ENCODE measurements at places on chromosomes 13 and 19. TPM values are rescaled to one million over a fixed set of nuclear protein-coding genes. Genes with fewer than 3 reads are reported as not detected.

DNA sequence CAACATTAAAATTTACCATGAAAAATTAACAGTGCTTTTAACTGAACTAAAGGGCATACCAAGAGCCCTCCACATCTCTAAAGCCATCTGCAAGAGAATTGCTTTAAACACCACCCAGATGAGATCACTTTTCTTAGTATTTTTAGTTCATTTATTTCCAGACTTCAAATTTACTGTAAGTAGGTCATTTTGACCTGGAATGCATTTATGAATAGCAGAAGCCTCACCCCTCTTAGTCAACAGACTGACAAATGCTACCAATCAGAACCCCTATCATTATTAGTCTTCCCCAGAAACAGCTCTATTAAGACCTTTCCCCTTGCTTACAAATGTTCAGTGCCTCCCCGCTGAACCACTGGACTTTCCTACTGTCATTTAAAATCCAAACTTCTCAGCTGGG is 27.3 kb downstream of the RUBCNL start:
- DNase-seq, result no peak

GRCh38 chr13:83681547-83681946 is 200.7 kb downstream of the SLITRK1 start:
- DNase-seq, result no peak

DNA sequence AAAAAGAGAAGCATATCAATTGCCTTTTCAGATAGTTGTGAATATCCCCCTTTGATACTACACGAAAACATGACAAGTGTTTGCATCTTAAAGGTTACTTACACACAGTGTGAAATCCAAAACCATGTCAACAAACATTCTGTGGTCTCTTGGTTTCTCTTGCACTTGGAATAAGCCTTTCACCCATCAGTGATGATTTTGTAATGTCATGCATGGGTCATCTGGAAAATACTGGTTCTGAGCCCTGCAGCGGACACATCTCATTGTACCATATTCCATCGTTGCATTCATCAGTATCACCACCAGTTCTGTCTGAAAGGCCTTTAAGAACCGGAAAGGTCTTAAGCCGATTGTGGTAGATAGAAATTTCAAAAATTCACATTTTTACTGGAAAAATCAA is 65.4 kb upstream of the SOX1 start:
- no peak for DNase-seq

Gene FUT3
- total RNA-seq, result 1.8 TPM

All from ovary (tissue), 10 donors.